Suppressor macrophage treated with lipopolysaccharide for 4 hours (primary cell): ENCODE measurements at places on chromosomes 7 and 10.

DNA sequence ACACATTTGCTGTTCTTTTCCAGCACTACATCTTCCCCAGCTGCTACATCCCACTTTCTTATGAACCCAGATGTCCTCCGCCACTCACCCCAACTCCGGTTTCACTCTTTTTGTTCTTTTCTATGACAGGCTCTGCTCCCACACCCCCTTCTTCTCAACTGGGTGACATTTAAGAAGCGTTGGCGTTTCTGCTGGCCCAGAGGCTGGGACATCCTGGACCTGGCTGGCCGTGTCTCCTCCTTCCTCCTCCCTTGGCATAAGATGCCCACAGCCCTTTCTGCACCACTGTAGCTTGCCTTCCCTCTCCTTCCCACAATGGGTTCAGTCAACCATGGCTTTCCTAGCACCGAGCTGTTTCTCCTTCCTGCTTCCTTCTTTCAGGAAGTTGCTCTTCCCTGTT is 9.4 kb upstream of the CALML5 start:
- DNase-seq, result no peak

DNA sequence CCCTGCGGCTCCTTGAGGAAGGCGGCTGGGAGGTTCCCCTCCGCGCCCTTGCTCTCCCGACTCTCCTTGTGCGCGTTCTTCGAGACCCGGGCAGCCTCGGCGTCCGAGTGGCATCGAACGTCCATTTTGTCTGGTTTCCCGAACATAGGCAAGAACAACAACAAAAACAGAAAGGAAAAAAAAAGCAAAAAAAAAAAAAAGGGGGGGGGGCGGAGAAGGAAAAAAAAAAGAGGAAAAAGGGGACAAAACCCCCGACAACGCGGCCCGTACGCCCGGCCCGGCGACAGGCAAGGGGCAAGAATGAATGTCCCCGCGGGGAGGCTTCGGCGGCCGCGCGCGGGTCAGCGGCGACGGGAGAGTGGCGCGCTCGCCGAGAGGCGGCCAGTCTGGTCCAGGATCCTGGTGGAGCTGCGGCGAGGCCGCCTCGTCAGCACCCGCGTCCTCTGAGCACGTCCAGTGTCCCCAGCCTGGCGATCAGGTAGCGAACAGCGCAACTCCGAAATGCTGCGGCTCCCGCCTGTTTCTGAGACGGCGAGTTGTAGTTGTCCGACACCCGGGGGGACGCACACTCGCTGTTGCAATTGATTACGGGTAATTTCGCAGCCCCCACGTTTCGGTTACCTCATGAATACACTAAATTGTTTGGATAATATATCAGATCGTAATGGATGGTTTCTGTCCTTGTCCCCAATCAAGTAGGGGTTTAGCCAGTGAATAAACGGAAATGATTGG is at the start of gene VAX1:
Gene VAX1, minus strand, starts transcription at position 360 of the 732 bp plus-strand sequence. Its CDS starts 214 bp downstream, at position 146.
- no peak for DNase-seq

GRCh38 chr10:128545216-128545615 is 419.0 kb upstream of the MKI67 start:
- no peak for DNase-seq

DNA sequence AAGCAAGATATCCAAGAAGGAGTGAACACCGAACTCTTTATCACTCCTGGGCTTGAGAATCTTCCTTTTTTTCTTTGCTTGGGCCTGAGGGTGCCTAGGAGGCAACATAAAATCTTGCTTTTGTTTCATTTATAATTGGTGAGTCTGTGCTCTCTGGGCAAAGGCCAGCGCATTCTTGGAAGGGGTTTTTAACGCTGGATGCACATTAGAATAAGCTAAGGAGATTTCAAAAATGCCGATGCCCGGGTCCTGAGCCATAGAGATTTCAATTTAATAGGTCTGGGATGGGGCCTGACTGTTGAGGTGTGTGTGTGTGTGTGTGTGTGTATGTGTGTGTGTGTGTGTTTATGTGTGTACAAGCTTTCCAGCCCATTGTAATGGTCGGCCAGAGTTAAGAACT is 62.0 kb upstream of the SORCS3 start:
- DNase-seq, result no peak

DNA sequence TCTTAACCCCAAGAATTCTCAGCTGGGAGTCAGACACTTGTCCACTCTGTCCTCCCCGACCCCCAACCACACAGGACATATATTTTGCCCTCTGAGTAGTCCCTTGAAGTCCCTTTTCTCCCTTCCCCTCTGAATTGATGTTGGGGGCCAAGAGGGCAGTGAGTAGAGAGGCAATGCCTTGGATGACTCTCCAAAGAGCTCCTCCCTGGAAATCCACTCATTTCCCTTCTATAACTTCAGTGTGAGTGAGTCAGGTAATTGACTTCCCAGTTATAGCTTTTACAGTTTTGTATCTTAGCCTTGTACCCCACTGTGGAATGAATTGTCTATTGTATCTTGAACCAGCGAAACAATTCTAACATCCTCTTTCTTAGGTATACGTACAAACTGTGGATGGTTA is 9.2 kb upstream of the ODAD2 start:
- DNase-seq, result no peak

DNA sequence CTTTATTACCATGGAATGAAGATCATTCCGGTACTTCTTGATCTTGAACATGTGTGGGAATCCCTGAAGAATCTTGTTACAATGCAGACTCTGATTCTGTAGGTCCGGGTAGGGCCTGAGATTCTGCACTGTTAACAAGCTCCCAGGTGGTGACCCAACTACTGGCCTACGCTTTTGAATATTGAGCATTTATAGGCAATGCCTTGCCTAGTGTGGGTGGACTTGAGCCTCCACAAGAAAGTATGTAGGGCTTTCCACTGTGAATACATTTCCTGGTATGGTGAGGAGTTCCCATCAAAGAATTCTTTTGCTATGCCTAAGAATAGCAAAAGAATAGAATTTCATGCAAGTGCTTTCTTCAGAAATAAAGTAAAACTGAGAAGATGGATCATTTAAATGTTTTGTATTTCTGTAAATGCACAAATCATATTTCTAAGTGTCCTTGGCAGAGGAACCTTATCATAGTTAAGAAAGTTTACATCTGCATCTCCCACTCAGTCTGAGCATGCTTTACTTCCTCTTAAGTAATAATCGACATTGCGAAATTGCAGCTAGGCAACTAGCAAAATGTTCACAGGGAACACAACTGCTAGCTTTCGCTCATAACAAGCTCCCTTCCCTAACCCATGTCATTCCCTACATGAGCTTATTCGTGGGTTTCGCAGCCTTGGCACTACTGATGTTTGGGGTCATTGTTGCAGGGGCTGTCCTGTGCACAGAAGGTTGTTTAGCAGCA is 71.4 kb downstream of the AHR start:
- DNase-seq, result peak; percentile 95

- no peak for DNase-seq
Observed at GRCh38 chr7:130444751-130445407, 4.1 kb upstream of the CEP41 start.

GRCh38 chr7:108293149-108293612 is 163.0 kb upstream of the LAMB4 start:
- DNase-seq, result no peak
